Inflammatory macrophage treated with lipopolysaccharide for 1 hour (primary cell): ENCODE measurements at places on chromosomes 6 and 20.
A peak's percentile ranks its signal among the peaks of the same experiment; 100 is the strongest.

DNA sequence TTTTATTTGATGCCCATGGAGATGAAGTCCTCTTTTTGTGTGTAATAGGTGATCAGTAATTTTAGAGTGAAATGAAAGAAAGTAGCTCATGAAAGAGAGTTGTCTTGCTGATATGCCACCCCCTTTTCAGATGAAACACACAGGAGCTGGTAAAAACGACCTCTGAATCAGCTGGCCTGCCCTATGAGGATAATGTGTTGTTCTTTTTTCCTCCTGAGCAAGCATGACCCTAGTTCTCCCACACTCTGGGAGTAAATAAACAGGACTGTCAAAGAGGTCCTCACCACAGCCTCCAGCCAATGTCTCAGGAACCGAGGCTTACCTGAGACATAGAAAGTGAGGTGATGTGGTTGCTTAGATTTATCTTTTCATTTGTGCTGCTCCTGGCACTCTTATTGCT, 29.5 kb downstream of the GPX5 start:
- DNase-seq = no peak

- DNase-seq = peak; percentile 89
These were observed 57.0 kb upstream of the GNRH2 start for GRCh38 chr20:2986466-2986865.

- no peak for DNase-seq
These were observed 192.0 kb downstream of the LRFN2 start for GRCh38 chr6:40395066-40395697.

DNA sequence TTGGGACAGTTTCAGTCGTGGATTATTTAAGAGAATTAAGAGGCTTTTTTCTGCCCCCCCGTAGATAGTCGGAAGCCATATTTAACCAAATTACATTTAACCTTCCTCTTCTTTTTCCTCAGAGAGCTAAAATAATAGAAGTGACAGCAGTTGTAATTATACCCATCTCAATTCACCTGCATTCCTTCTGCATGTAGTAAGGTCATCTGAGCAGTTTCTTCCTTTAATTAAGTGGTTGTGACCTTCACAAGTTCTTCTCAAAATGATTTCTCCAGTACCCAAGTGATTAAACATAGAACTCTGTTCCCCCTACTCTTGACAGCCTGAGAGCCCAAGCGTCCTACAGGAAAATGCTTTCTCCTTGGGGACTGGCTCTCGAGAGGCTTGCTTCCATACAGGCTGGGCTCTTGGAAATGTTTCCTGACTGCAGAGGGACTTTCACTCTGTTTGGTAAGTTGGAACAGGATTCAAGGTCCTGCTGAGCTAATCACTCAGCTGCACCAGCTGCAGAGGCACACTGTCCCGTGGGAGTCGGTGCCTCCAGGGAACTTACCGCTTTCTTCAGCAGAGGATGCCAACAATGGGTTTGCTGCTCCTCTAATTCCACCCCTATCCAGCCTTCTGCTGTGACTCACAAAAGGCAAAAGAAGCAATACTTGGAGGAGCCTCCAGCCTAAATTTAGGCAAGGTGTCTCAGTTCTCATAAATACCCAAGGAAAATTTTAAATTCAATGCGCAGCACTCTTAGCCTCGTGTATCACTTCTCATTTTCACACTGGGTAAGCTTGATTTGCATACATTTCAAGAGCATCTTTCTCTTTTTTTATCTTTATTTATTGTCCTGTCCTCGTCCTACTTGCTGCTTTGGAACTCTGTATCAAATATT, 414.9 kb downstream of the KIF16B start:
- DNase-seq = no peak

DNA sequence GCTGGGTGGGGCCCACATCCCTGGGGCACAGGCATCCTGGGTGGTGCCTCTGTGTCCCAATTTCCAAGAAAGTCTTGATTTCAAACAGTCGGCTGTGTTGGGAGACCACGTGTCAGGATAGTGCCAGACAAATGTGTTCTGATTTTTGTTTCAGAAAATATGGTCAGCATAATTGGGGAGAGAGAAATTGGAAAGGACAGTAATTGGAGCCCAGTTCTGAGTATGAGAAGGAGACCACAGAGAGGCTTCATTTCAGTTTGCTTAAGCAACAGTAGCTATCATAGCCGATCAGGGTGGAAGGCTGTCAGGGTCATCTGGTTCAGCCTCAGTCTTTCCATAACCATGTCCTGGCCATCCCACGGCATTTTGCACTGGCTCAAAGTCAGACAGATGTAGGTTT, 220.7 kb downstream of the CDC5L start:
- no peak for DNase-seq

DNA sequence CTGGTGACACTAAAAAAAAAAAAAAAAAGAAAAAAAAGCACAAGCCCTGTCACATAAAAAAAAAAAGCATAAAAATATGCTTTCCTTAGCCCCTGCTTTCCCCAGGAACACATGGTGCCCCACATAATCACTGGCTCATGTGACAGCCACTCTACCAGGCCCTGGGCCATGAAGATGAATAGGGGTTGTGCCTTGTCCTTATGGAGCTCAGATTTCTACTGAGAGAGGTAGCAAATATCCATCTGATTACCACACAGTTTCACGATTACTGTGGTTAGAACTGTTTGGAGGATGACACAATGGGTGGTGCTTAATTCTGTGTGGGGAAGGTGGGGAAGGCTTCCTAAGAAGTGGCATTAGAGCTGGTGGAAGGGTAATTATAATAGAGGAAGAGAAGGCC, 9.3 kb downstream of the RAET1E start:
- no peak for DNase-seq

DNA sequence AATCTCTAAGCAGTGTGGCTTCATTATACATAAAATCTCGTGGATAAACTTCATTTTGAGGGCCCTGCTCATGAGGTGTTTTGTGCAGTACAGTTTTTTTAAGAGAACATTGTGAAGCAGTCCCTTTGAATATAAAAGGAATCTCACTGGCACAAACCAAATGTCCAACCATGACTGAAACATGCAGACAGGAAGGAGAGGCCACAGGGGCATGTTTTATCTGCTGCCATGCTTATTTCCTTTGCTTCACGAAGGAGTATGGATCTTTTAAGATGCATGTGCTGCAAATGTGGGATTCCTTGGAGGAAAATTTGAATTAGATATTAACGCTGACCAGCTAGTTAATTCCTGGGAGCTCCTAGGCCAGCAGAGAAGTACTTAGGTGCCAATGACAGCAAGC, 192.3 kb downstream of the DST start:
- DNase-seq = no peak

- no peak for DNase-seq
These were observed 71.8 kb upstream of the CENPW start for GRCh38 chr6:126268092-126268491.

DNA sequence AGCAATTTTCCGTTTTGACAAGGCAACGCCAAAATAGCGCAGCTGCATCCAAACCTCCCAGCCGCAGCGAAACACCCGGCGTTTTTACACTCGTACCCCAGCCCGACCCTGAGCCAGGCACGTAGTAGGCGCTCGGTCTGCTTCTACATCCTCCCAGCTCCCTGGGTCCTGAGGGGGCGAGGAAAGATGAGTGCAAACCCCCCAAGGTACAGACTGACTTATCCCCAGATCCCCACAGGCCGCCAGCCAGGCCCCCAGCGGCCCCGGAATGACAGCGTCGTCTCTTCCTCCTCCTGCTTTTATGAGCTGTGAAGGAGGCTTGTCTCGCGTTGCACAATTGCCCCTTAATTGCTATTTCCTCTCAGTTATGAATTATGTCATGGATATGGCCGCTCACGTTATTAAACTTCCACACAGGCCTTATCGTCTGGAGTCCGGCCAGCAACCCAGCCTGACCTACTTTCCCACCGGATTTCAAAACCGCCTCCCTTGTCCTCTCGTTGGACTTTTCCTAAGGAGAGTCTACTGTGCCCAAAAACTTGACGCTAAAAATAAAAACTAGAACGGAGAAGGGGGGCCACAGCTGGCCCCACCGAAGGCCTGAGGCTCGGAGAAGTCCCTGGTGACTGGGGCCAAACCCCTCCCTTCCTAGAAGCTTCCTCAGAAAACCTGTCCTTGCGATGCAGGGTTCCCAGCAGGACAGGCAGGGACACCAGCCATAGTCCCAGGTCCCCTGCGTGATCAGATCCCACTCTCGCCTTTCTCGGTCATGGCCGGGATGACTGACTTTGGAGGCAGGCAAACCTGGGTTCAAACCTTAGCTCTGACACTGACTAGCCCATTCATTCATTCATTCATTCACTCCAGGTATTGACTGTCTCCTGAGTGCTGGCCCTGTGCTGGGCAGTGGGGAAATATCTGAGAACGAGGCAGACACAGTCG, 130.9 kb upstream of the PTPN1 start:
- peak; percentile 84 for DNase-seq

DNA sequence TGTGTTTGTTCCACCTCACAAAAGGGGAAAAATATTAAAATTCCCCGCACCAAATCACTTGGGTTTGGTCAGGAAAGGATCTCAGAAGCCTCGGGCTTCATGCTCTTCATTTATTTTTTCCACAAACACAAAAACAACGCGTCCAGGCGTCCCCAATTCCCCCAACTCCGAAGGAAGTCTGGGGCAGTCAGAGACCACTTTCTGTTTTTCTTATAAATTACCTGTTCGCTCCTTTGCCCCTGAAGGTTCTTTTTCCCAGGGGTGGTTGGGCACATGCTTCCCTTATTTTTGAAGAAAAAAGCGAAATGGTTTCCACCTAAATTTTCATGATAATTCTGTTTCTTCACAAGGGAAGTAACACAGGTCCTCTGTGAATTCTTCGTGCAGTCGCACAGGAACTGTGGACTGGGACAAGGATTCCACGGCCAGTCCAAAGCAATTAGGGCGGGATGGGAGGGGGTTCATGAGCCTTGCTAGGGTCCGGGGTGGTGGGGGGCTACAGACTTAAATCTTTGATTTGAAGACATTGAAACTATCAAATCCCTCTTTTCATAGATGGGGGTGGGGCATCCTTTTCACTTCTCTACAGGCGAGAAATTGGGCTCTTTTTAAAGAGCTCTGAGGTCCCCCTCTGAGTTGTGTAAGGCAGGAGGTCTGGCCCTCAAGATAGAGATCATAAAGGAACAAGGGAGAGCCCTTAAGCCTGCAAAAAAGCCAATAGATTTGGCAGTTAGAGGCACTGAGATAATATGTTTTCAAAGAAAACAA, 30.5 kb upstream of the HFE start:
- no peak for DNase-seq

DNA sequence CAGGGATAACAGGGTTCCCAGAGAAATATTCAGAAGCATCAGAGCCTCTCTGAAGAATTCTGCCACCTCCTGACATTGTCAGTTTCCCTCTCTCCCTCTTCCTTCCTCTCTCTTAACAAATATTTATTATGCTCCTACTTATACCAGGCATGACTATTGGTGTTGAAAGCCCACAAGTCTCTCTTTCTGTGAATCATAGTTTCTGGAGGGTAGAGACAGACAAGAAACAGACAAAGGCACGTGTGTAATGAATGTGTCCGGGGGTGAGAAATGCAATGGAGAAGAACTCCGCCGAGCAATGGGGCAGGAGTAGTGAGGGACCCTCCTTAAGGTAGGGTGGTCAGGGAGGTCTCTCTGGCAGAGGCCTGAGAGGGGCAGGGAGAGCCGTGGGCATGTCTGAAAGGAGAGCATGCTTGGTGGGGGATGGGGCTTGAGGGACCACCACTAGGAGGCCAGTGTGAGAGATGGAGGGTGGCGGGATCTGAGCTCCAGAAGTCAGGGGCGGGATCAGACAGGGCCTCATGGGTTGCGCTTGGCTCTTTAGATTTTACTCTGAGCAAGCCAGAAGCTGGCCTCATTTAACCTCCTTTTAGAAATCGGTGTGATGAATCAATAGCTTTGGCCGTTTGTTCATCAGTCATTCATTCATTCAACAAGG, 57.3 kb downstream of the EYA2 start:
- DNase-seq = no peak

- DNase-seq = no peak
These were observed 20.0 kb downstream of the SULF2 start for GRCh38 chr20:47765271-47765670.

DNA sequence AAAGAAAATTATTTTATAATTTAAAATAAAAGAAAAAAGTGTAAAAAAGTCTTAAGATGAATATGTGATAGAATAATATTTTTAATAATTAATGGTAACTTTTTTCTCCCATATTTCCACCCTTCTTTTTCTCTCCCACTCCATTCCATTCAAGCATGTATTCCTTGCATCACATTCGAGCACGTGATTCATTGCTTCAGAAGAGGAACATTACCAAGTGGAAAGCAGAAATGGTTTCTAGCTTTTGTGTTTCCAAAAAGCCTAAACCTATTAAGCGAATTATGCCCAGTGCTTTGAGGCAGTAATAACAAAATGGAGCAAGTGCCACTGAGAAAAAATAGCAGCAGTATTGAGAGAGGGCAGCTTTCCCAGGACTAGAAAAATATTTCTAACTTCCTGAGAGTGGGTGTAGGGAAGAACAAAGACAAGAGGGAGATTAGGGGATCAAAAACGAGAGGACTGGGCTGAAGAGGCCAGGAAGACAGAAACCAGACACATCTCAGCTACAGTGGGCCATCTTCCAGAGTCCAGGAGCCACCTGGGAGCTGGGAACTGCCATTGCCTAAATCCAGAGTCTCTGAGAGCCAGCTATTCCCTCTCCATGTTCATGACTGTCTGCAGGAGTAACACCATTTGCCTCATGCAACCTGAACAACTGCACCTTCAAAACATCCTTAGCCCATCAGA, 15.0 kb upstream of the AKIRIN2 start:
- DNase-seq = peak; percentile 76

GRCh38 chr20:41632896-41633295, 14.7 kb upstream of the CHD6 start:
- peak; percentile 87 for DNase-seq

GRCh38 chr6:43076464-43077332, 584 bp downstream of the PTK7 start:
- DNase-seq = no peak

DNA sequence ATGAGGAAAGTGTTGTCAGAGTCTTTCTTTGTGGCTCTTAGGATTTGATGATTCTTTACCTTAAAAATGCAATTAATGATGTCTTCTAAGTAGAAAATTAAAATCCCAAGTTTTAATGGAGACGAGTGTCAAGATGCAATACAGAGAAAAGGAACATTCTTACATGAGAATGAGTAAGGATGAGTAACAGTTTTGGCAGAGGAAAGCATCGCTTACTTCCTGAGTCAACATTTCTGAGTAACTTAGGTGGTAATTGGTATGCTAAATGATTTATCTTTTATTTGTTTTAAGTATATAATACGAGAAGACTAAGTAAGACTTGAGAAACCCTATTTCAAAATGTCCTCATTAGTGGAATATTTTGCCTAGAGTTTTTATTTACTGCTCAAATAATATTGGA, 101.3 kb downstream of the RTN4IP1 start:
- DNase-seq = no peak

- DNase-seq = no peak
These were observed 109.0 kb downstream of the SULF2 start for GRCh38 chr20:47676219-47676721.

DNA sequence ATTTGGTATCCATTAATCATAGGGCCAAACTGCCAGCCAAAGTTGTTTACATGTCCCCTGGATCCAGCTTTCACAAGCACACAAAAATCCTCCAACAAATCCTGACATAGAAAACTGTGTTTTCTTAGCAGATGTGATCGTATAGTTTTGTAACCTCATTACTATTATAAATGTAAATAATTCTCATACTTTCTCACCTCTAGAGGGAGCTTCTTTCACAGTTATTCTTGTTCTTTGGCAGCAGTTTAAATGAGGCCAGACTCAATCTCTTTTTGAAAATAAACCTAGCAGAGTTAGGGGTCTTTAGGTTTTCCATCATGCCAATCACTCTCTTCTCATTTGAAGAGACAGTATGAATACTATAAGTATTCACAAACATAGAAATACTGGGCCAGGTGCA, 17.0 kb upstream of the ZNF318 start:
- peak; percentile 76 for DNase-seq

GRCh38 chr6:90730151-90730673, 143.3 kb upstream of the MAP3K7 start:
- DNase-seq = no peak

GRCh38 chr20:41371371-41371770, 4.8 kb upstream of the EMILIN3 start:
- no peak for DNase-seq
